ENCODE measurements at places on chromosomes 2 and 18.

GRCh38 chr2:15303874-15304273 lies 257.3 kb downstream of the NBAS start:
- DNase-seq, result no peak

DNA sequence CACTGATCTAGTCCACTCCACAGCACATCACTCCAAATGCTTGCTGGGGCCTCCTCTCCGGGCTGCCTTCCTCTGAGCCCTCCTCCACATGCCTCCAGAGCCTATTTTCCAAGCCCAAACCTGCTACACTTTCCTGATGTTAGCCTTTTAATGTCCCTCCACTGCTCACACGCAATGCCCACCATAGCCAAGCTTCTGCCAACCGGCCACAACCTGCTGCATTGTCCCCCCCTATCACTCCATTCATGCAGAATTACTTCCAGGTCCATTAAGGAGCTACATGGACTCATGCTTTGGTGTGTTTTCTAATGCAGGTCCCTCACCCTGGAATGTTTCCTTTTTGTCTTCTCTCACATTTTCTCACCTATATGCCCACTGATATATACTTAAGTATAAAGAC lies 129.3 kb downstream of the MARCHF4 start:
- no peak for DNase-seq

GRCh38 chr2:202765436-202765835 lies 106.1 kb downstream of the ICA1L start:
- no peak for DNase-seq

GRCh38 chr2:18980786-18981430 lies 377.5 kb downstream of the OSR1 start:
- no peak for DNase-seq

DNA sequence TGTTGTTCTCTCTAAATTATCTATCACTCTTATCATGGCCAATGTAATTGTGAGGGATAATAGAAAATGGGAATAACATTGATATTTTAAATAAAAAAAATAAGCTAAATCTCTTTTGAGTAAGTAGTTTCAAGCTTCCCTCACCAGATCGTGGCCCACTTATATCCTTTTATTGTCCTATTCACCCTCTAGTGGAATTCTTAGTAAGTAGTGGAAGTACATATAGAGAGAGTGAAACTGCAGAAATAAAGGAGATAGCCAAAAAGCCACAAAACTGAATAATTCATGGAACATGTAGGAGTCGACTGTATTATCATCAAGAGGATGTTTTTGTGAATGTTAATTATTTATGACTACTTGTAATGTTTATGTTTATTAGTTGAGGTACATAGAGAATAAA lies 66.1 kb upstream of the DTNA start:
- no peak for DNase-seq

- DNase-seq, result no peak
Measured at GRCh38 chr2:213086050-213086449, 65.4 kb downstream of the IKZF2 start.

DNA sequence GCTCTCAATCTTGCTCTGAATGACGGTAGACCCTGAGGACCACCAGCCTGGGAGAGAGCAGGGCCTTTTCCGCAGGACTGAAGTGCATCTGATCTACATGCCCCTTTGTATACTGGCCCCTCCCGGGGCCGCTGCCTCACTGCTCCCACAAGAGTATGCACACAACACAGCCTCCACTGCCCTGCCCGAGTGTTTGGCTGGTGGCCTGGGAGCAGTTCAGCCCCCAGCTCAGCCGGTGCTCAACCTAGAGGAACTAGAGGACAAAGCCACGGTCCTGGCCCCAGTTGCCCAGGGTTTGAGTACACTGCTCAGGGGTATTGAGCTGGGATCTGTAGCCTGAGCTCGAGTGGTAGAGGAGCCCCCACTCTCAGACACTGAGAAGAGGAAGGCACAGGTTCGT lies 118.9 kb upstream of the CAB39 start:
- no peak for DNase-seq

DNA sequence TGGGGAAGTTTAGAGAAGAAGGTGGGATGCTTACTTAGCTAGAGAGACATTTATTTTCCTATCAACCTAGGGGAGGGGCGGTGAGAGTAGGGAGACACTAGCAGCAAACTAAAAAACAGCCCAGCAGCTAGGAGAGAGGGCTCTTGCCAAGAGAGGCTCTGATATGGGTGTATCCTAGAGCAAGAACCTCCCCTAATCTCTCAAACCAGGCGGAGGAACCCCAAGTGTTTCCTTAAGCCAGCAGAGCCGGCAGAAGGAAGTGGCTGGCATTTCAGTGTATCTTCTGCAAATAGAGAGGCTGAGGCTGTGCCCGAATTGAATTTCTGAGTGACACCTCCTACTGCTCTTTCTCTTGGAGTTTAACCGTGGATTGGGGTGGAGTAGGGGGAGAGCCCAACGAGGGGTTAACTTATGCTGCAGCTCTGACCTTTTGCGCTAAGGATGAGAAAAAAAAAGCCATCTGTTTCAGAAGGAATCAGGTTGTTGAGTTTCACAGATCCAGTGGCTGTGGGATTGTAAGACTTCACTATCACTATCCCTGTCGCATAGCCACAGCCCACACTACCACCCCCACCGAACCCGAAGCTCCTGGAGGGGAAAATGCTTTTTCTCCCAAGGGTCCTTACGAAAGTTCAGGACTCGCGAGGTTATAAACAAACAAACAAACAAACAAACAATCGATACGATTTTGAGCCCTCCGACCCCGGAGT lies 1.4 kb downstream of the ST8SIA5 start:
- DNase-seq, result no peak

- peak; percentile 11 for DNase-seq
Measured at GRCh38 chr18:66616523-66616983, 12.7 kb upstream of the CDH19 start.

DNA sequence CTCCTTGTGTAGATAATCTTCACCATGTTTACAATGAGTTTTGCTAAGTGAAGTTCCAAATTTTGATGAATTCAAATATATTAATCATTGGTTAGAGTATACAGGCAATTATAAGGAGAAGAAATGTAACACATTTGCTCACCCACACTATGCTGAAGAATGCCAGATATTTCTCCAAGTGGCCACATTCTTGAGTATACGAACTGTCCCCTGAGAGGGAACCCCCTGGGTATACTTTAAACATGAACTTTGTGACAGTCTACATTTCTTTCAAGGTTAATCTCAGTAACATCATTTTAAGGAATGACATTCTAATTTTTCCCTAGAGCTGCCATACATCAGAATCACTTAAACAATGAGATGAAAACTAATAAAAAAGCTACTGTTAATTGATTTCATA lies 39.8 kb upstream of the CDKL4 start:
- DNase-seq, result no peak

DNA sequence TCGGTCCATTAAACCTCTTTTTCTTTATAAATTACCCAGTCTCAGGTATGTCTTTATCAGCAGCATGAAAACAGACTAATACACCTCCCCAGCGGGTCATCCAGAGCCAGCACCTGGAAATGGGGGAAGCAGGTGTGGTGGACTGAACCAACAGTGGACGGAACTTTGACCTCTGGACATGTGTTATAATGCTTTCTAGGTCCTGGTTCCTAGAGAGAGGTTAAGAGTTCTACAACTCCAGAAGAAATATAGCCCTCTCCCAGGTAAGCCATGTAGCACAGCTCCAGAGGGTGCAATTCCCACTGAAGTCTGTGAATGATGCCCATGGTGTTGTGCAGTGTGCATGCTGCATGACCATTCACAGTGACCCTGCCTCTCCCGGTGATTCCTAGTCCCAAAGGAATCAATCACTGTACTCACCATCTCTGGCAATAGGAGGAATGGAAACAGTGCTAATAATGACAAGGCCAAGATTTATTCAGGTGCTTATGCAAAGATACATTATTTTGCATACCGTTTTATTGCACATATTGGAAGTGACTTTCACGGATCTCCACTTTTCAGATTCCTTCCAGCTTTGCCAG lies 45.2 kb upstream of the MYO1B start:
- no peak for DNase-seq

- no peak for DNase-seq
Measured at GRCh38 chr2:234763002-234763873, 188.6 kb upstream of the SH3BP4 start.

GRCh38 chr2:230944757-230945372 lies 19.8 kb upstream of the GPR55 start:
- no peak for DNase-seq

- no peak for DNase-seq
Measured at GRCh38 chr2:170243118-170243837, 65.3 kb downstream of the MYO3B start.

DNA sequence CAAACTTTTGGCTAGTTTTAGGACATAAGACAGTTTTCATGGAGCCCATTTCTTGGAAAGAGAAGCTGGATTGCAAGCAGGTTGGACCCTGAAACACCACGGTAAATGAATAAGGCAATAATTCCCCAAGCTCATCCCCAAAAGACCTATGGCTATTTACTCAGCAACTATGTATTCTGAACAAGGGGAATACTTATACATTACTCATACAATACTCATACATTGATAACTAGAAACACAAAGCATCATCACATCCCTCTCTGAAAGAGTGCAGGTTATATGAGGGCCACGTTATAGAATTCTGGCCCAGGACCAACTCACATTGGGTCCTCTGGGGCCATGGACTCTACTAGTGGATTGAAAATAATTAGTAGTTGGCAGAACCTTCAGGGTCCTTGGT lies 154.8 kb downstream of the TMX3 start:
- DNase-seq, result no peak

DNA sequence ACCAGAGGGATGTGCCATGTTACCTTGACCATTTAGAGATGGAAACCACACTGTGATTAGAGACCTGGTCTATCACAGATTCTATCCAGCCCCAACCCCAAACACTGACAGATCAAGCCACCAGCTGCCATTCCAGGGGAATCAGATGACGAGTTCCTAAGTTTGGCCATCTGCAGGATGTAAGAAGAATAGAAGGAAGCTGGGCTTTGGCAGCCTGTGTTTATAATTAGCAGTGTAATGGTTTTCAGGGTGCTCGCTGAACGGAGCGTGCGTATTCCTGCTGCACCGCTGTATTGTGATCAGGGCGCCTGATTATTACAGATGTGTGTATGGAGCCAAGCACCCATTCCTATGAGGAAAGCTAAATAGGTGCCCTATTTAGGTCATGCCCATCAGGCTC lies 138.1 kb downstream of the LRRC30 start:
- DNase-seq, result no peak

GRCh38 chr2:190843890-190844699 lies 36.5 kb upstream of the GLS start:
- no peak for DNase-seq

GRCh38 chr2:203648273-203648672 lies 58.2 kb upstream of the CD28 start:
- DNase-seq, result no peak

DNA sequence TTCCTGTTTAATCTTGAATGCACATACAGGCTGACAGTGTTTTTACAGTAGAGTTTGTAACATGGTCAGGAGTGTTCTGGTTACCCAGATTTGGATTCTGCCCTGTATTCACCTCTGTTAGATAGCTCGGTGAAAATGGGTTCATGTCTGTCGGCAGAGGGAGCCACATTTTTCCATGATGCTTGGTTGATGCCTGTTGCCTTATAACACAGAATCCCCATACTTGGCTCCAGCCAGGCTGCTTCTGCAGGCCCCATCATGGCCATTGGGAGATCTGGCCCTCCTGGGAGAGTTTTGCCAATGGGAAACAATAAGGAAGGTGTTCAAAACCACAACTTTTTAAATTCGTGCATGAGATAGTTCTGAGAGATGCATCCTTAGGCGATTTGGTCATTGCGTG lies 78.1 kb downstream of the WDSUB1 start:
- DNase-seq, result no peak

DNA sequence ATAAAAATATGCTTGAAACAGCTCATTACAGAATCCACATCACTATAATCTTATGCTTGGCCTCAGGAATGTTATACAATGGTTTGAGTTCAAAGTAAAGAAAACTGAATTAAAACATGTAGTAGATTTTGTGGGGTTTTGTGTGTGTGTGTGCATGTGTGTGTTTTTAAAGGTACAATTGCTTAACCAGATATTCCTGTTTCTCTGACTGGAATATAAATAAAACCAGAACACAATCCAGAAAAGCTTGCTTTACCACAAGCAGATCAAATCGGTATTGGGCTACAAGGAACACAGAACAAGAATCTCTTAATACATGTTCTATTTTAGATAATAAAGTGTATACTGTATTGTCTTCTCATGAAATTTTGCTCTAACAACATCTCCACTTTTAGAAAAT lies 110.0 kb downstream of the TMEM247 start:
- no peak for DNase-seq

GRCh38 chr2:240410808-240411207 lies 24.7 kb upstream of the GPC1 start:
- no peak for DNase-seq

- no peak for DNase-seq
Measured at GRCh38 chr2:67560771-67561456, 163.8 kb downstream of the ETAA1 start.

- no peak for DNase-seq
Measured at GRCh38 chr2:162050513-162050961, 23.5 kb downstream of the DPP4 start.

GRCh38 chr2:33877348-33878016 lies 278.4 kb upstream of the FAM98A start:
- no peak for DNase-seq

DNA sequence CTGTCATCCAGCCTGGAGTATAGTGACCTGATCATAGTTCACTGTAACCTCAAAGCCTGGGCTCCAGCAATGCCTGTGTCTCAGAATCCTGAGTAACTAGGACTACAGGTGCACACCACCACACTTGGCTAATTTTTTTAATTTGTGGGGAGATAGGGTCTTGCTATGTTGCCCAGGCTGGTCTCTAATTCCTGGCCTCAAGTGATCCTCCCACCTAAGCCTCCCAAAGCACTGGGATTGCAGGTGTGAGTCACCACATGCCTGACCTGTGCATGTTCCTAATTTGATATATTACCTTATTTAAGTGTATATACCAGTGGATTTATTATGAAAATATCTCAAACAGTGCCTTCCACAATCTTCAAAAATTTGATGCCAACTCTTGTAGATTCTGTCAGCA lies 123.6 kb upstream of the XIRP2 start:
- DNase-seq, result no peak

- DNase-seq, result no peak
Measured at GRCh38 chr2:223314811-223315210, 262.8 kb downstream of the KCNE4 start.

- no peak for DNase-seq
Measured at GRCh38 chr2:1731963-1732768, 12.1 kb downstream of the PXDN start.

- no peak for DNase-seq
Measured at GRCh38 chr18:13804305-13804704, 19.6 kb upstream of the MC5R start.

DNA sequence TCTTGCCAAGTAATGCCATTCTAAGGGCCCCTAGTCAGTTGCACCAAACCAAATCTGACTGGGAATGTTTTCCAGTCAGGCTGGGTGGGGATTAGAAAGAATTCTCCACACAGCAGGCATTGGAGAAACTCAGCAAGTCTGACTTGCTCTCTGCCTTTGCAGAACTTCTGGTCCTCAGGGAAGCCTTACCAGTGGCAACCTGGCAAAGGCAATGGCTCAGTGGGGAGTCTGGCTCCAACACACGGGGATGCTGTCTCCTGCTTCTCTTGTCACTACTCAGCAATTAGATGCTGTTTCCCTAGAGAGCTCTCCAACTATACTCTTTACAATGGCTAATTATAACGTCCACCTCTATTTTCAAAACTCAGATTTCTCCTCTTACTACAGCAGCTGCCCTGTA lies 810.7 kb downstream of the LRRTM4 start:
- DNase-seq, result no peak

Measured in substantia nigra (tissue), 51 donors.